ENCODE measurements at places on chromosomes 7 and 10.

DNA sequence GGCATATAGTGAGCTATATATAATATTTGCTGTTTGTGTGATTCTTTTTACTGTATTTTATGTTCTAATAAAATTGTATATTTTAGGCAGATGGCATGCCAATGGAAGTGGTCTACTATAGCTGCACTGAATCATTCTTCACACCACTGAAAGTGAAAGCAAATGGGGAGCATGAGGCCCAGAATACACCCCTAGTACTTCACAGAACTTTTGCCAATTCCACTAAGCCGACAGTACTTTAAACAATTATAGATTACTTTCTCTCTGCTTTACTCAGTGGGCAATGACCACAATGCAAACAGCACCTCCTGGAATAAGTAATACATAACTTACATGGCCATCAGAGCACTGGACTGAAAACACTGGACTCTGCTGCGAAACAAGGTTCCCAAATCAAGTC is 70.2 kb downstream of the ANKRD26 start:
- DNase-seq = no peak

DNA sequence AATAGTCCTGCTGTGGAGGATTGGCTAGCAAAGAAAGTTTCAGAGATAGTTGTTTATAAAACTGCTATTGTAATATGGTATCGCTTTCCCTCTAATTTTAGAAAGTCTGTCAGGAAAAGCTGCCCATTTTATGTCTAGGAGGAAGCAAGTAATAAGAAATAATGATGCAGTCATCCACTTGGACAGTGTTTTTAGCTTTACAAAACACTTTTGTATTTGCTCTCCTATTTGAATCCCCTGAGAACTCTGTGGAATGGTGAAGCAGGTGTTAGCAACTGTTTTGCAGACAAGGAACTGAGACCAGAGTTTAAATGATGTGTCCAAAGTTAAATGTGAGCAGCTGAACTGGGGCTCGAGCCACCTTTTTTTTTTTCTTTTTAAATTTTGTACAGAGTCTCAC is 455.8 kb downstream of the XPNPEP1 start:
- DNase-seq = no peak

- DNase-seq = no peak
Observed at GRCh38 chr7:129083525-129083924, 28.6 kb upstream of the TNPO3 start.

GRCh38 chr10:29522061-29522855 is 112.5 kb downstream of the SVIL start:
- no peak for DNase-seq

DNA sequence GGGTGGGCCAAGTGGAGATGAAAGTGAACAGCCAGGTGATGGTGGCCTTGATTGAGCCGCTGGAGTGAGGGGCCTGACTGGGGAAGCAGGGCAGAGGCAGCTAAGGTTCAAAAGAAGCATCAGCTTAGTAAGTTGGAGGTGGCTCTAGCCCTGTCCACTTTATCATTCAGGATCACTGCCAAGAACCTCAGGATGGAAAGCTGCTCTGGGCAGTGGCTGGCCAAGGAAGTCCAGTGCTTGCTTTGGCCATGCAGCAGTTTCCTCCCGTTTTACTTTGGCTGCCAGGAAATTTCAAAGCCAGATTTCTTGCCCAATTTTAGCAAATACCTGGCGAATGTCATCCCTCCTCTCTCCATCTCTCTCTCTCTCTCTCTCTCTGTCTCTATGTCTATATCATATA is 384.9 kb downstream of the PLXNA4 start:
- DNase-seq = no peak

GRCh38 chr7:78007231-78007630 is 208.7 kb downstream of the PHTF2 start:
- no peak for DNase-seq

DNA sequence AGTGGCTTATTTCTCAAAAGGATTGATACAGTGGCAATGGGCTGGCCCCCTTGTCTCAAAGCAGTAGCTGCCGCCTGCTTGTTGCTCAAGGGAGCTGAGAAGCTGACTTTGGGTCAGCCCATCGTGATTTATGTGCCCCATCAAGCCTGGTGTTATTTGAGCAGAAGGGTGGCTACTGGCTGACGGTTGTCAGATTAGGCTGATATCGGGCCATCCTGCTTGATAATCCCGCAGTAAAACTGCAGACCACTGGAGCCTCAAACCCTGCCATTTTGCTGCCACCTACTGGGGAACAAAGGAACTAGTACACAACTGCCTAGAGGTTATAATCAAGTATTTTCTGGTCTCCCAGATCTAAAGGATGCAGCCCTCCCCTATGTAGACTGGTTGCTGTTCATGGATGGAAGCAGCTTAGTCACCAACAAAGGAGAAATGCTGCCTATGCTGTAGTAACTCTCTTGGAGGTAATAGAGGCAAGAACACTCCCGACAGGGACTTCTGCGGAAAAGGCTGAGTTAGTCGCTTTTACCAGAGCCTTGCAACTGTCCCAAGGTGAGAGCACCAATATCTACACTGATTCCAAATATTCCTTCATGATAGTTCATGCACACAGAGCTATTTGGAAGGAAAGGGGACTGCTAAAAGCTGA is 65.9 kb upstream of the ZNF92 start:
- DNase-seq = peak; percentile 62

GRCh38 chr10:77328272-77328816 is 309.3 kb downstream of the KCNMA1 start:
- DNase-seq = peak; percentile 45

GRCh38 chr10:76333326-76333725 is 901.9 kb downstream of the LRMDA start:
- no peak for DNase-seq

- peak; percentile 50 for DNase-seq
Observed at GRCh38 chr10:121579656-121580055, 18.6 kb downstream of the FGFR2 start.

DNA sequence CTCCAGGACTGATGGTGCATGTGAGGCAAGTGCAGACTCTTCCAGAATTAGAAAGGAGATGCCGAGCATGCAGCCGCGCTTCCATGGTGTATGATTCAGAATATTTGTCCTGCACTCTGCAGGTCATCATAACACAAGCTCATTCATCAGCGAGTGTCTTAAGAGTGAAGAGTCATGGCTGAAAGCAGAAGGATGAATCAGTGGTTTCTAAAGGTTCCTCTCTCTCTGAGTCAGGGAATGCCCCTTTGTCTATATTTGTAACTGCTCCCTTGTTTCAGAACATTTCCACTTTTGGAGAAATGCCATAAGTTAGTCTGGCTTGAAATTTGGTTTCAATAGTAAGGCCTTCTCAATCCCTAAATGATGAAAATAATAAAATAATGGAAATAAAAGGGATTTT is 52.3 kb downstream of the HECW1 start:
- DNase-seq = peak; percentile 89

GRCh38 chr10:79367426-79368189 is 20.3 kb downstream of the PPIF start:
- DNase-seq = no peak

GRCh38 chr10:125002423-125003145 is 60.7 kb downstream of the ZRANB1 start:
- DNase-seq = no peak

- DNase-seq = no peak
Observed at GRCh38 chr7:142693911-142694310, 55.4 kb upstream of the PRSS1 start.

DNA sequence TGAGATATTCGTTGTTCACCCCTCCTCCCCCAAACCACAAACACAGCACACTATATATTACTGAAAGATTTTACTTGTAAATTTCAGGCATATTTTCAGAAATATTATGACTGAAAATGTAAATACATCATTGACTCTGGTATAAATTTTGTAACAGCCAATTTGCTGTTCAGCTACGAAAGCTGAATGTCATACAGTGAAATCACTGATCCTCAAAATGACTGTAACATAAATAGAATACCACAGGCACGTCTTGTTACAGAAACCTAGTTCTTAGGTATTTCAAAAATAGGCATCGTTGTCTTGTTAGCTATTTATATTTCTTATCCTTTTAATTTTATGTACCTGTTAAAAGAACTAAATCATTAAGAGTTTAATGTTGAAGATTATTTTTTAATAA is 15.1 kb downstream of the TRUB1 start:
- DNase-seq = no peak

DNA sequence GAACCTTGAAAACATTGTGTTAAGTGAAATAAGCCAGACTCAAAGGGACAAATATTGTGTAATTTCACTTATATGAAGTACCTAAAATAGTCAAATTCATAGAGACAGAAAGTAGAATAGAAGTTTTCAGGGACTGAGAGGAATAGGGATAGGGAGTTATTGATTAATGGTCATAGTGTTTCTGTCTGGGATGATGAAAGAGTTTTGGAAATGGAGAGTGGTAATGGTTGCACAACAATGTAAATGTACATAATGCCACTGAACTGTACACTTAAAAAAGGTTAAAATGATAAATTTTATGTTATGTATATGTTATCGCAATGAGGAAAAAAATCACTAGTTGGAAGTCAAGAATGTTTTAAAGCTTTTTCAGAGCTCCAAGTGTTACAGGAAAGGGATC is 33.5 kb upstream of the IMMP2L start:
- no peak for DNase-seq

GRCh38 chr10:8967061-8967460 is 912.6 kb downstream of the GATA3 start:
- DNase-seq = no peak

DNA sequence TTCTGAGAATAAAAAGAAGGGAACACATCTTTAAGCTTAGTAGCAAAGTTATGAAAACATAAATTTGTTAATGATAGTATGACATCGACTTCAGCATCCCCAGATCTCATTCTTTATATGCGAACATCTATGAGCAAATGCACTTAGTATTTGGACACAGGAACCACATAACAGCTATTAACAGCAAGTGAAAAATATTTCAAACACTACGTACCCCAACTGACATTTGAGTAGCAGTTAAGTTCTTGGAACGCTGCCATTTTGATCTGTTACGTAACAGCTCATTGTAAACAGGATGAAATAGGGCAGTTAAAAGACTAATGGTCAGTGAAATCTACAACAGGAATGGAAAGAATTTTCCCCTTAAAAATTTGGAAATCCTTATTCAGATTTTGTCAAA is 428.9 kb downstream of the TNS3 start:
- peak; percentile 49 for DNase-seq

- DNase-seq = no peak
Observed at GRCh38 chr7:47337531-47337930, 244.4 kb downstream of the TNS3 start.

- DNase-seq = no peak
Observed at GRCh38 chr10:10526846-10527245, 490.8 kb upstream of the CELF2 start.

- DNase-seq = no peak
Observed at GRCh38 chr7:110311556-110311955, 779.4 kb upstream of the LRRN3 start.

DNA sequence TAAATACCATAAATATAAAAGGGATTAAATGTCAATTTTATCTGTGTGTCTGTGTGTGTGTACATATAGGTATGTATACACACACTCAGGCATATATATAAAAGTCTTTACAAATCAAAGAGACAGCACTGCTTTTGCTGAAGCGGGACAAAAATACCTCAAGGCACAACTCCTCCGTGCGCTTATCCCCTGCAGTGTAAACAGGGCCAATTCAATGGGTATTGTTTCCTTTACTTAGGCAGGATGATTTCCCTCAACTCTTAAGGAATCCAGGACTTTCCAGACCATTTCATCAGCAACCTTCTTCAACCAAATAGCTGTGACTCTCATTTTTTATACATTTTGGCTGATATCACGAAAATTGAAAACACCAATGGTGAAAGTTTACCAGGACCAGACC is 227.7 kb downstream of the CRPPA start:
- no peak for DNase-seq

- DNase-seq = no peak
Observed at GRCh38 chr10:125502276-125502675, 180.7 kb downstream of the TEX36 start.

DNA sequence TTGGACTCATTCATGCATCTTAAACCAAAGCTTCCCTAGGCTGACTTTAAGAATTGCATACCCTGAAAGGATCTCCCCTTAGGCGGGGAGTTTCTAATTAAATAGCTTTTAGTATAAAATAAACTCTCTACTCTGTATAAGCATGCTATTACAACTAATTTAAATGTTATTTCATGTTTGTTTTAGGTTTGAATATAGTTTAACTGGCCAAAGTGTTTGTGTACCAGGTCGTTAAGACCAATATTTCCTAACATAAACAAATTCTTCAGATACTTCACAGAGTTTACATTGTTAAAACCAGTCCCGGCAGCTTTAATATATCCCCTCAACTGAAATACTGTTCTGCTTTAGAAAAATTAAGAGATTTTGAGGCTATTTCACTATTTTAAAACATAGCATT is 2.3 kb downstream of the GLI3 start:
- no peak for DNase-seq

GRCh38 chr7:141534757-141535737 is 16.2 kb upstream of the AGK start:
- no peak for DNase-seq

DNA sequence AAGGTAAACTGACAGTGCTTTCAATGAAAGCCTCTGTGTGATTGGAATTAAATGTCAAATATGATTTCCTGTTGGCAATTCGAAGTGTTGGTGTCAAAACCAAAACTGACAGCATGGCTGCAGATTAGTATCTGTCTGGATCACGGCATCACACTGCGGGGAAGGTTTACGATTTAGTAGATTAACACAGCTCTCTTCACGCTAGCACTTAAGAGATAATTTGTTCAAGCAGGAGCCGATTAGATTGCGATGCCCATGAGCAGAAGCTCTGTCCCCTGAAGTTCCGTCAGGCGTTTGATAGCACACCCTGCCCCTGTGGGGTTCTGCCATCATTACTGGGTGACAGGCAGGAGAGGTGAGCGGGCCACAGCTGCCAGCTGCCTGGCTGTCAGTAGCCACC is 279.5 kb upstream of the AUTS2 start:
- no peak for DNase-seq

DNA sequence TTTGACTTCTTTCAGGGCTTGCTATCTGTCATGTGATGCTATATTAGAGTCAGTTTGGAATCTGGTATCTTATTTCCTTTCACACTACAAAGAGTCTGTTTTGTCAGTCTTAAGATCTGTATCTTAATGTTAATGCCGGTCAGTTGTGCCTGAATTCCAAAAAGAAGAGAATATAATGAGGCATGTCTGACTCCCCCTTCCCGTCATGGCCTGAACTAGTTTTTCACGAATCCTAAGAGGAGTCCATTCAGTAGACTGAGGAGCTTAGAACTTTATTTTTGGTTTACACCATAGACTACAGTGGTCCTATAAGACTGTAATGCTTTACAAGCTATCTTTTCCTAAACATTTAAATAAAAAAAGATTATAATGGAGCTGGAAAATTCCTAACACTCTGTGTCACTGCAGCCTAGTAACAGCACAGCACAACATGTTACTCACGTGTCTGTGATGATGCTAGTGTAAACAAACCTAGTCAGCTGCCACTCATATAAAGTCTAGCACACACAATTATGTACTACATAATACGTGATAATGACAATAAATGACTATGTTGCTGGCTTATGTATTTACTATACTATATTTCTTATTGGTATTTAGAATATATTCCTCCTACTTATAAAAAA is 50.6 kb downstream of the VPS41 start:
- DNase-seq = no peak

DNA sequence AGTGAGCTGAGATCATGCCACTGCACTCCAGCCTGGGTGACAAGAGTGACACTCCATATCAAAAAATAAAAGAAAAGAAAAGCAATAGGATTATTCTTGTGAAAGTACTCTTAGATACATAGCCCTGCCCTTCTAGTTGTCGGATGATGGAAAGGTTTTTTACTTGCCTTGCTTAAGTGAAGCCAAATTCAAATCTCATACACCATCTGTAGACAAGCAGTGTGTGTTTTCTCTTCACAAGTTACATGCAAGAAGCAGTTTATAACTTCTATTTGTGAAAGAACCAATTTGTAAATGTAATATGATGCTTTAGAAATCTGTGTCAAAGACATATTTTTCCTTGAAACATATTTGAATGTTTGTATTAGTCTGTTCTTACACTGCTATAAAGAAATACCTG is 15.8 kb upstream of the MPP7 start:
- DNase-seq = no peak
